Spinal cord (tissue), 10 donors: ENCODE measurements at places on chromosomes 2 and 18.

GRCh38 chr2:172693037-172693436, 42.6 kb upstream of the RAPGEF4 start:
- DNase-seq: no peak

GRCh38 chr18:9133225-9133624, 3.4 kb upstream of the ANKRD12 start:
- DNase-seq: no peak

DNA sequence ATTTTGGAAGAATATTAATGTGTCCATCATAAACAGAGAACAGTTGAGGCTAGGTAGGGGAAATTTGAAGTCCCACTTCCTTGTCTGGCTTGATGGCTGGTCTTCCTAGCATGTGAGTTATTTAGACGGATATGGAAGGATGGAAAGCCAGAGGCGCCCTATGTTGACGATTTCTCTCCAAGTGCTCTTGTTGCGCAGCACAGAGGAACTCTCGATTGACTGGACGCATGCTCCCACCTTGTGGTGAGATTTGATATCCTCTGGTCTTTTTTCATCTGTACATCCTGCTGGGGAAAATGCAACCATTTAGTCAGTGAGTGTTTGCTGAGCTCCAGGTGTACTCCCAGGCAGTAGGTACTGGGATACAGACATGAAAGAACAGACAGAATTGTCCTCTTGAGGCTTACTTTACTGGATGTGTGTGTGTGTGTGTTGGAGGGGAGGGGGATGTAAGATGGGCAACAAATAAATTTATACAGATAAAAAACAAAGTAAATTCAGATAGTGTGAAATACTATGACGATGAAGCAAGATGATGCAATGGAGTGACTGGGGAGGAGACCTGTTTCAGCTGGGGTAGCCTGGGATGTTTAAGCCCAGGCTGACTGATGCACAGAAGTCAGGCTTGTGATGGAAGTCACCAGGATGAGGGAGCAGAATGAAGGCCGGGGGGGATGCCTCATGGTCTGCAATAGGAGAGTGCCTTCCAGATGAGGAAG, 137.2 kb downstream of the TRIM43 start:
- peak; percentile 57 for DNase-seq

- peak; percentile 63 for DNase-seq
Measured at GRCh38 chr2:3257166-3257565, 120.5 kb downstream of the EIPR1 start.

DNA sequence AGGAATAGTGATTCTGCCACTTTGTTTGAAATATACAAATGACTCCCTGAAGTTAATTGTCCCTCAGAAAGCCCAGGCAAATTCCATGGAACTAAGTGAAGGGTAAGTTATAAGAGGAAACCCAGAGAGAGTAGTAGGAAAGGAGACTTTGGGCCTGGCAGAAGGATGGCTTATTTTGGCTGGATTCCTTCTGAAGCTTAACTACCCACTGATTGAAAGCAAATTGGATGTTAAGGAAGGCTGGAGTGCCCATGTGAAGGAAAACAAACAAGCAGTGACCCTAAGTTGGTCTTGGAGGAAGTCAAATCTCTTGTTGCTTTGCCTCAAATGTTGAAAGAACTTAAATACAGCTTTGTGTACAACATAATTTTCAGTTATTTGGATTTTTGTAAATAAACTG, 1106.4 kb upstream of the ZEB2 start:
- DNase-seq: no peak

DNA sequence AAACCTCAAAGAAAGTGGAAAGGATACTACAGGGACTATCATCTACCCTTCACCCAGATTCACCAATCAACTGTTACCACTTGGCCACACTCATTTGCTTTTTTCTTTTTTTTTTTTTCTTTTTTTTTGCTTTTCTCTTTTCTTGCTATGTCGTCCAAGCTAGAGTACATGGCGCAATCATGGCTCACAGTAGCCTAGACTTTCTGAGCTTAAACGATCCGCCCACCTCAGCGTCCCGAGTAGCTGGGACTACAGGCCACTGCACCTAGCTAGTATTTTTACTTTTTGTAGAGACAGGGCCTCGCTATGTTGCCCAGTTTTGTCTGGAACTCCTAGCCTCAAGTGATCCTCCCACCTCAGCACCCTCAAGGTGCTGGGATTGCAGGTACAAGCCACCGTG, 24.0 kb downstream of the BIN1 start:
- no peak for DNase-seq

DNA sequence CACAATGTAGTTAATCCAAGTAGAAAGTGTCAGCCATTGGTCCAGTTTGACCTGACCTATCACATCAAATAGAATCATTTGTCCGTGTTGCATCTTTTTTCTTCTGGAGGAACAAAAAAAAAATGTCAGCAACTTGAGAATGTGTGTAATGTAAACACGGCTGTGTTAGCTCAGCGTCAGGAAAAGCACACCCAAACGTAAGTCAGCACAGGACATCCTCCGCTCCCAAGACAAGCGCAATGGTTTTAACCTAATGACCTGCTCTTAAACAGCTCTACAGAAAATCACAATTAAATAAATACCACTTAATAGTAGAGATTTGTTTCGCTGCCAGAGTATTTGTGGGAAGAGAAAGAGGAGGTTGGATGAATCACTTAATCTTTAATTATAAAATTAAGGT, 59.4 kb downstream of the OSR1 start:
- DNase-seq: no peak

DNA sequence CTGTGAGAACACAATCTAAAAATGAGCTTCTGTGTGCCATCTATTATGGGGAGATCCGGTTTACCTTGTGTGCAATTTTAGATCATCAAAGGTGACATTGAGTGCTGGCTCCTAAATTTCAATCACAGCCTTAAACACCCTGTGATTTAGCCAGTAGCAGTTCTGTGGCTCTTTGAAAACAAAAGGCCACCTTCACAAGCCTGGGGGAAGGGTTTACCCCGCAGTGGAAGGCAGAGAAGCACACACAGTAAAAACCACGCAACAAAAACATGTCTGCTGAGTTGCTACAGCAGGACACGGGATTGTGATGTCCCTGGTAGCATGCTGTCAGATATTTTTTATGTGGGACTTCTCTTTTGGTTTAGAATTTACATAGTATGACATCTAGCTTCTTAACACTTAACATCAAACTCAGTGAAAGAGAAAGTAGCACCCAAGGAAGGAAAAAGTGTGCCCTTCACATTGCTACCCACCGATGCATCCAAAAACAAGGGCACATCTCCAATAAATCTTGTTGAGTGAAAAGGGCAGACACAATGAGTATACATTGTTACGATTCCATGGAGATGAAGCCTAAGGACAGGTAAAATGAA, 56.1 kb upstream of the RNF152 start:
- DNase-seq: no peak

- DNase-seq: no peak
Measured at GRCh38 chr2:237304763-237305514, 109.0 kb downstream of the COL6A3 start.
